ENCODE measurements at places on chromosomes 5 and 9. TPM values are rescaled to one million over a fixed set of nuclear protein-coding genes. Genes with fewer than 3 reads are reported as not detected.

- no peak for DNase-seq
Measured at GRCh38 chr5:109868737-109869136, 179.0 kb downstream of the MAN2A1 start.

- no peak for DNase-seq
Measured at GRCh38 chr5:123855609-123856008, 343.6 kb downstream of the CSNK1G3 start.

- no peak for DNase-seq
Measured at GRCh38 chr9:36679710-36680109, 107.0 kb downstream of the MELK start.

GRCh38 chr5:100913298-100913697 is 10.2 kb upstream of the ST8SIA4 start:
- no peak for DNase-seq

- DNase-seq, result no peak
Measured at GRCh38 chr5:107422494-107422893, 248.2 kb downstream of the EFNA5 start.

DNA sequence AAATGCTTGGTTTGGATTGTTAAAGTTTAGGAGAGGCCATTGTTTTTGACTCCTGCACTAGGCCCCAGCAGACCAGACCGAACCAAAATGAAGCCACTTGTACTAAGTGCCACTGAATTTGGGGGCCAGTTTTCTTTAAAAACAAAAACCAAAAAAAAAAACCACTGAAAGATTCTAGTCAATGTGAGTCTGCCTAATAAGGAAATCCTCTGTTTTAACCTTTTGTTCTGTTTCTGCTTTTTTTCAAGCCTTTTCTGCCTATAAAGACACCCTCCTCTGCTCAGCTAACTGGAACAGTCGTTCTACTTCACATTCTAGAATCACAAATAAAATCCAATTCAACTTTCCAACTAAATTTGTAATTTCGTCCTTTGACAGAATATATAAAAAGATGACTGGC is 64.9 kb downstream of the SERINC5 start:
- no peak for DNase-seq

DNA sequence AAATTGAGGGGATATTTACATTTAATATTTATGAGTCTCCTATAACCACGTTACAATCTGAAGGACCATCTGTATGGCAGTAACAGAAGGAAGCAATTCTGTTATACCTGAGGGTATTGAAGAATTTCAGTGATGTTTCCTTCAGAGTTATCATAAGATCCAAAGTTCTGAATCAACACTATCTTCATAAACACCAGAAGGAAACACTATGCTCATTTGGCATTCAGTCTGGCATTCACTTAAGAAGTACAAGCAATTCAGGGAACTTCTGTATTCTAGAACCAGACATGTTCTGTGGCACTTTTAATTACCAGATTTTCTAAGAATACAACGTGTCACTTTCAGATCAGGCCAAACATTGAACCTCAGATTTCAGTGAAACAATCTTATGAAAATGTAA is 9.6 kb downstream of the DAB2 start:
- no peak for DNase-seq

DNA sequence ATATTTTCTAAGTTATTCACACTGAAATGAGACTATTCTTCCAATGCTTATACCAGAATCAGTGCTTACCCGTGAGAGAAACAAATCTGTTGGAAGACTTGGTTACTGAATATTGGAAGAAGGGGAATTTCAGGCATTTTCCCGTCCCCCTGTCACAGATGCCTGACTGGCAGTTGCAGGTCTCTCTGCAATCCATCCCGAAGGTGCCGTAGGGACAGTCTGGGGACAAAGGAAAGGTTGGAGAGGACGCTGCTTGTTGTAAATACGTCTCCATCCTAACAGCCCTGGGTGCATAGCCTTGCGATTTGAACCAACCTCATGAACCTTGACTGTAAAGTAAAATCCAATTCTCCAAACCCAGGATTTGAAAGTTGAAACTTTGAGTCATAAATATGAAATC is 3.5 kb downstream of the ESM1 start:
- DNase-seq, result no peak

GRCh38 chr5:54171645-54172384 is 138.6 kb downstream of the ARL15 start:
- DNase-seq, result no peak

DNA sequence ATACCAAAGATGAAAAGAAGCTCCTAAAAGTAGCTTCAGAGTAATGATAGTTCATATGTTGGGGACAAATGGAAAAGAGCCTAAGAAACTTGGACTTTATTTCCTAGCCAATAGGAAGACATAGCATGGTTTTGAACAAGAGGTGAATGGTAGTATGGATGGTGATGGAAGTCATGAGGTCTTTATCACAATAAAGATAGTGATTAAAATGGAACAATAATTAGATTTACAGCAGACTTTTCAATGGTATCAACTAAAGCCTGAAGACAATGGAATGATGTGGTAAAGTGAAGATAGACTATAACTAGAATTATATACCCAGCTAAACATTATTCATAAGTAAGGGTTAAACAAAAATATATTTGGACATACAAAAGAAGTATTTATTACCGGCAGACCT is 131.2 kb downstream of the RAB3C start:
- no peak for DNase-seq

- no peak for DNase-seq
Measured at GRCh38 chr9:122562134-122562760, 9.3 kb downstream of the OR1N2 start.

GRCh38 chr5:150295741-150296486 is 6.3 kb upstream of the CAMK2A start:
- DNase-seq, result no peak

DNA sequence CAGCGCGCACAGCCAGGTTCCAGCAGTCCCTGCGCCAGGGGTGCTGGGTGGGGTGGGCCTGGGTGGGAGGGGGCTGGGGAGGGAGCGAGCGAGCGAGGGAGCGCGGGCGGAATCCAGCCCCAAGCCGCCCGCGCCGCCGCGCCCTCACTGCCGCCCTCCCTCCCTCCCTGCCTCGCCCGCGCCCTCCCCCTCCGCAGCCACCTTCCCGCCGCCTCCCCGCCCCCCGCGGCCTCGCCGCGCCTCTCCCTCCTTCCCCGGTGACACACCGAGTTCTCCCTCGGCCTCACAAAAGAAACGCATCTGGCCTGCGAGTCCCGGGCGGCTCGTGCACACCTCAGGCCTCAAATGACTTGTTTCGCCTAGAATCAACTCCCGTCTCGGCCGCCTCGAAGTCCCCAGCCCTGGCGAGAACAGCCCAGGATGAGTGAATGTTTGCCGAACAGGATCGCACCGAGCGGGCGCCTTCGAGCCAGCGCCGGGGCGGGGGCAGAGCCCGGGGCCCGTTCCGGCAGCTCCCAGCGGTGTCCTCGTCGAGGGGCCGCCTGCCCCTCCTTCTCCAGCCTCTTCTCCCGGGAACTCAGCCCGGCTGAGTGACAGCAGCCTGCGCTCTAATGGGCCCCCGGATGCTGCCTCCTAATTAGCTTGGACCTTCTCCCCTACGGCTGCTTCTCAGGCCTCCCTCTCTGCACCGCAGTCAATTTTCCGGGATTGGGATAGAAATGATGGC is 371 bp upstream of the PITX1 start:
- no peak for DNase-seq

DNA sequence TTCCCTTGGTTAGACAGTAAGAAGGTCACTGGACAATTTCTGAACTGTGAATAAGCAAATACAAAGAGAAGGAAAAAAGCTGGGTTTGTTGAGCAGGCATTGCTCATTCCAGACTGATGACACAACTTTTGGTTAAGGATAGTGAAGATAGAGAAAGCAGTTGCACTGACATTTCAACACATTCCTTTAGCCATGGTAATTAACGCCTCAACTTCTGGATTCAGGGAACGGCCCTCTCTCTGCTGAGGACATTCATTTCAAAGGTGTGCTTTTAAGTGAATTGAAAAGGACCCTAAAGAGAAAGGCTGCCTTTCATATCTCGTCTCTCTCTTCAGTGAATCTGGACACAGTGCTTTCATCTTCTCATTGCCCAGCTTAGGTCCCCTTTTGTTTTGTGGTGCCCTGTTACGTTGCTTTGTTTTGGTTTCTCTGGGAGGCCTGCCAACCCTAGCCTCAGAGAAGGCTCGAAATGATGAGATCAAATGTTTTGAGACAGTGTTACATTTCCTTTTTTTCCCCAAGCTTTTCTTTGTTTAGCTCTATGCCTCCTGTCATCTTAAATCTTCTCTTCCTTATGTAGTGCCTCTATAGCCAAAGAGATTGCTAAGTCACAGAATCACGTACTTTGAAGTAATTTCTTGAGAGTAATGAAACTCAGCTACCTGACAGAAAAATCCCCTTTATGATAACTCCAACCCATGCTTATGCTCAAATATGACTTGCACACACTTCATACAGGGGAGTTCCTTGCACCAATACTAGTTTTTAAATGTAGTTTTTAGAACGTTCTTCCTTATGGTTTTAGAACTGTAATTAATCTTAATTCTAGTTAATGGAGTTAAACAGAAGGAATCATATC is 94.4 kb upstream of the IFNE start:
- no peak for DNase-seq

- DNase-seq, result no peak
Measured at GRCh38 chr9:83247732-83248131, 184.8 kb upstream of the RASEF start.

GRCh38 chr9:90864779-90865178 is 63.2 kb downstream of the SYK start:
- DNase-seq, result no peak

DNA sequence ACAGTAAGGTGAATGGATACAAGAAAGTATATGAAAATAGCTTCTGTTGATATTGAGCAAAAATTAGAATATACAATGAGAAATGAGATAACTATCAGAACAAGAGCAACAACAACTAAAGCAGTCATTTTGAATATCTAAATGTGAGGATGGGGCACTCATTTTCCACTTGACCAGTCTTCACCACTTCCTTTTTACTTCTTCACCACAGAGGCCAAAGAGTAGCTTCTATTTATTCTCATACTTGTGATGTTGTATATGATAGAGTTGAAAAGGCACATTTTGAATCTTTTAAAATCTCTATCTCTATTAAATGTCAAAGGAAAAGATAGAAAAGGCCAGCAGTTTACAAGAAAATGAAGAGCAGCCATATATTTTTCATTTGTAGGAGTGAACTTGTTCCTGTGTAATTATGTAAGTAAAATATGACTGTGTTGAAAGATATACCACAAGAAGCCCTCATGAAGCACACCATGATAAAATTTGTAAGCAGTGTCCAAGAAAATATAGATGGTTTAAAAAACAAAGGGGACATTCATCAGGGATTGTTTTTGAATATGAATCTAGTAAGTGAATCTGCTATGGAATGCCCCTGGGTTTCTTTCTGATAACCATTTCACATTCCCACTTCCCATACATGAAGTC is 39.2 kb downstream of the ADAMTS19 start:
- DNase-seq, result no peak

GRCh38 chr9:22111176-22111953 is 102.3 kb upstream of the CDKN2B start:
- DNase-seq, result no peak

GRCh38 chr5:148532969-148533670 is 121.2 kb downstream of the HTR4 start:
- no peak for DNase-seq

DNA sequence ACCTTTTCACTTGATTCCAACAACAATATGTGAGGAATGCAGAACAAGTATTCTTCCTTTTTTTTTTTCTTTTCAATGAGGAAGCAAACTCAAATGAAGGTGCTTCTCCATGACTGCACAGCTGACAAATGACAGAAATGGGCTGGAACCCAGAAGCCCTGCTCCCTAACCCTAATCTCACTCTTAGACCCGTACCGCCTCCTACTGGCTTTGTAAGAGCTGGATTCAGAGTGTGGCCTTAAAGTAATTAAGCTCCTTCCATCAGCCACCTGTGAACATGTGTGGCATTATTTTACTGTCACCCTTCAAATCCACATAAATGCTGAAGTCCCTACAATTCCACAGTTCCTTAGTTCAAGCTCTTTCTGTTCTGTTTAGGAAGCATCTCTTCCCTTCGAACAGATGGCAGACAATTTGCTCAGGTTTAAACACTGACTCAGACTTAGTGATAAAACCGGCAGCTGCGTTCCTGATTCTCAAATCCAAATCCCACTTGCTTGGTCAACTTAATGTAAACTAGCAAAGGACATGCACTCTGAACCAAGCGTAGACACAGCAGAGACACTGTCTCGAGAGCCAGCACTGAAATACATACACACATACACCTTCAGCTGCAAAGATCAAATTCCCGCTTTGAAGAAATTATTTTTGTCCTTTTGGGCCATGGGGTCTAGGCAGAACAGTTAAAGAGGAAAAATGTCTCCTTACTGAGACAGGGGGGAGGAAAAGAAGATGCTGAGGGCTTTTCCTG is 316.7 kb upstream of the TLE4 start:
- no peak for DNase-seq

DNA sequence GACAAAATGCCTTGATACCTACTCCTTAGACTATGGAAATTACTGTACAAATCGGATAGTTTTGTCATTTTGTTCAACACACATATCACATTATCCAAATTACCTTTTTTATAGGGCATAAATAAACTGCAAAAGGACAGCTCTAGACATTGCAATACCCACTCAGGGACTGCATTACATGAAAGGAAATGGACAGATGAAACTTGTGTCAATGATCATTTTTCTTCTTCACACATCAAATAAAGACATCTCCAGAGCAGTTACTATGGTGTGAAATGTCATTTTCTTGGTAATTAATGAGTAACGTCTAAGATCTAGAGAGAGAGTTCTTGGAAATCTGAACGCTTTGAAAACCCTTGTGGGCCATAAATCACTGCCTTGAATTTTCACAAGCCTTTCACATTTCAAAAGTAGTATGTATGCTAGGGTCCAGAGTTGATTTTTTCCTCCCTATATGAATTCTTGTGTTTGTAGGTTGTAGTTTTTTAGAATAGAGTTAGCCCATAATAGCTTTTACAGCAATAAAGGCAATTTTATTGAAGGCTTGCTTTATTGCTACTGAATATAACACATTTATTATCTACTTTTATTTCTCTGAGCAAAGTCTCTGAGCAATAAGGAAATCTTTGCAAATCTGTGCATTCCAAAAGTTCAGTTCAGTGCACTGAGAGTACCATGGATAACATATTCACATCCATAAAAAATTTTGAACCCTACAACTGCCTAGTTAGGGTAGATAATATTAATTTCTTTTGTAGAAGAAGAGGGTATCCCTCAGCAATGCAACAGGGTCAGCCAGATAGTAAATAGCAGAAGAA is 358.0 kb upstream of the PCSK5 start:
- no peak for DNase-seq

DNA sequence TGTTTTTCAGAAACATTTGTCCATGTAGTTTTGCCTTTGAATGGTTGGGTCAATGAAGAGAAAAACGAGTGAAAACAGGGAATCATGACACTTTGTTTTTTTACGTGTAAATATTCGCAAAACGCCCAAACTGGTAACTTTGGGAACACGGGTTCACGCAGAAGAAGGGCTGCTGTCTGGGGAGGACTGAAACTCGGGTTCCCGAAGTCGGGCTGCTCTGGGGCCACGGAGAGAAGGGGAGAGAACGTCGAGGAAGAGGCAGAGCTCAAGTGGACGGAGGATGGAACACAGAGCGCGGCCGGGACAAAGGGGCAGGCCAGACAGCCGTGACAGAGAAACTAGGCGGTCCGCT is 478 bp upstream of the SETD9 start:
- no peak for DNase-seq

CENPK gene
- total RNA-seq, result 10.0 TPM

PTGR1 gene
- total RNA-seq, result 61.6 TPM

PCDHGB2 gene
- 1.1 TPM for total RNA-seq

ORM1 gene
- 0.41 TPM for total RNA-seq

PRDM9 gene
- not detected for total RNA-seq

LHX6 gene
- 0.53 TPM for total RNA-seq

EPB41L4B gene
- total RNA-seq, result 1.6 TPM

CCNI2 gene
- 0.19 TPM for total RNA-seq

VLDLR gene
- total RNA-seq, result 15.6 TPM

NEUROG1 gene
- total RNA-seq, result not detected

TEX48 gene
- total RNA-seq, result not detected

SLC46A2 gene
- total RNA-seq, result 0.57 TPM

SHLD3 gene
- 3.6 TPM for total RNA-seq
